ENCODE measurements at places on chromosomes 11 and 22. TPM values are rescaled to one million over a fixed set of nuclear protein-coding genes. Genes with fewer than 3 reads are reported as not detected.

Gene MMP13
- total RNA-seq, result not detected

Gene TRPM5
- not detected for total RNA-seq

Gene TMEM45B
- 0.51 TPM for total RNA-seq

Gene AGBL2
- 0.17 TPM for total RNA-seq

Gene ADORA2A
- total RNA-seq, result 11.4 TPM

Measured in dermis blood vessel endothelial cell (primary cell).